ENCODE measurements at places on chromosomes 6 and 20.
A peak's percentile ranks its signal among the peaks of the same experiment; 100 is the strongest.

DNA sequence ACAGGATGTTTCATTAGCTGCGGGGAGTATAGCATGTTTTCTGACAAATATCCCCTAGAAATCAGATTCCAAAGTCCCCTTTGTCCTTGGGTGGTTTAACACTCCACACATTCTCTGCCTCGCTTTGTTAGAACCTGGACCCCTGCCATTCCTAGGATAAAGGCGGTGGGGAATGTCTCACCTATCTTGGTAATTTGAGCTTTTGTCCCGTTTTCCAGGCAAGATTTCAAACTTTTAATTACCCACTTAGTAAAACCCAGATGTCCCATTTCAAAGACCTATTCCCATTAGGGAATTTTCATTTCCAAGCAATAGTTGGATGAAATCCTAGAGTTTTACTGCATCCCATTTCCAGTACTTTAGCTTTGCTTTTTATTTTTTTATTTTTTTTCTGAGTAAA is 501.0 kb upstream of the MAP3K7 start:
- DNase-seq = no peak

GRCh38 chr6:48229841-48230240 is 118.8 kb upstream of the PTCHD4 start:
- no peak for DNase-seq

- DNase-seq = no peak
These were observed 25.0 kb upstream of the SDCBP2 start for GRCh38 chr20:1353956-1354355.

DNA sequence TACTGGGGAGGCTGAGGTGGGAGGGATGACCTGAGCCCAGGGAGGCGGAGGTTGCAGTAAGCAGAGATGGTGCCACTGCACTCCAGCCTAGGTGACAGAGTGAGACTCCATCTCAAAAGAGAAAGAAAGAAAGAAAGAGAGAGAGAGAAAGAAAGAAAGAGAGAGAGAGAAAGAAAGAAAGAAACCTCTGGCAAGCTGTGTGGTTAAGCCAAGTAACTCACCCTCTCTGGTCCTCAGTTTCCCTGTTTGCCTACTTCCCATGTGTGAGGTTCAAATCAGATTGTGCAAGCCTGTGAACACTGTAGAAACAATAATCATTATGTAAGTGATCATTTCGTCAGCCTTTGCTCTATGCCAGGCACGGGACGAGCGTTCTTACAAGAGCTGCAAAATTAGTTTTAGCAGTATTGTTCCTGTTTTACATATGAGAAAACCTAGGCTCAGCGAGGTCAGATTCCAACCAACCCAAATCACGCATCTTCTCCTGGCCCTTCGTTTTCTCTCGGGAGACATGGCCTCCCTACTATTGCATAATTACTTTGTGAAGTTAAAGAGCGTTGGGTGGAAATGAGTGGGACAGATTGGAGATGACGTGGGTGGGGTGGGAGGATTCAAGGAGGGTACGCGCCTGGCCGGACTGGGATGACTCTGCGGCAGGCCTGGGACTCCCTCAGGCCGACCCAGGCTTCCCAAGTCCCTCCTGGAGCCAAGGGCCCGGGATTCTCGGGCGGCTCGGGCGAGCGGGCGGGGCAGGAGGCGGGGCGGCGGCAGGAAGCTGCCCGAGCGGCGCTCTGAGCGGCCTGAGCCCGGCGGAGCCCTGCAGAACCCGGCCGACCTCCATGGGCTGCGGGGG is at the start of gene SNX21:
Gene SNX21 (plus strand): TSS at position 770 of the 853 bp plus-strand sequence. CDS start 121 bp downstream, outside the sequence.
- DNase-seq = peak; percentile 52

GRCh38 chr20:38573413-38573812 is 7.6 kb upstream of the ADIG start:
- no peak for DNase-seq

GRCh38 chr6:40894962-40895799 is 143.8 kb downstream of the UNC5CL start:
- no peak for DNase-seq

- peak; percentile 45 for DNase-seq
These were observed 77.6 kb downstream of the HUS1B start for GRCh38 chr6:579339-579738.

- DNase-seq = no peak
These were observed 178.1 kb downstream of the RIMS1 start for GRCh38 chr6:72064399-72064975.

DNA sequence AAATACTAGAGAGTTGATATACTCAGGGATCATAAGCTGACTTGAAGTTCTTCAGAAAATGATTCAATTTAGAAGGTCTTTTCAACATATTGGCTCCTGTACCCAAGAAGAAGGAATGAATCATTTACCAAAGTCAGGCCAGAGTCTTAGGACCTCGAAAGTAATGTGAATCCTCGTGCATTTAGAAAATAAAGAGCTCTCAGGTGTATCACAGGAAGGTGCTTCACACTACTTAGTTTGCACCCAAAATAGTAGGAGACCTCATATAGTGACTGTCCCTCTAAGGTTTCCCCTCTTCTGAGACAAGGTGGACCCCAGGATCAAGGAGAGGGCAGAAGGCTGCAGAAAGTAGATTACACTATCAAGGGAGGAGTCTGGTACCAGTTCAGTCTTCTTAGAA is 71.8 kb downstream of the F13A1 start:
- DNase-seq = no peak
